ENCODE measurements at places on chromosomes 1 and 21. TPM values are rescaled to one million over a fixed set of nuclear protein-coding genes. Genes with fewer than 3 reads are reported as not detected.

- ATAC-seq: no peak
These were observed 98.8 kb downstream of the CASZ1 start for GRCh38 chr1:10697621-10698160.

DNA sequence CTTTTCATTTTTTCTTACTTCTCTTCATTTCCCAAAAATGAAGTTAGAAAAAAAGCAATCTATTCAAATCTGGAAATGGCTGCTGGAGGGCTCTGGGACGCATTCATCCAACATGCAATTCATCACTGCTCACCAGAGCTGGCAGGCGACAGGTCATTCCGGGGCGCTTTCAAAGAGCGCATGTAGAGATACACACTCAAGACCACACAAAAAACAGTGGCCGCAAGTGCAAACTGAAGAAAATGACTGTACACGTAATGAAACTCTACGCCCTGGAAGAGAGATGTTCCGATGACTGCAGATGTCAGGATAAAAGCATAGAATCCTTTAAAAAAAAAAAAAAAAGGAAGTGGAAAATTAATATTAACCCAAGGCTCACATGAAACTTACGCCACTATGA, 15.5 kb downstream of the LBR start:
- no peak for ATAC-seq

- no peak for ATAC-seq
These were observed 25.2 kb upstream of the ACTL8 start for GRCh38 chr1:17729909-17730308.

DNA sequence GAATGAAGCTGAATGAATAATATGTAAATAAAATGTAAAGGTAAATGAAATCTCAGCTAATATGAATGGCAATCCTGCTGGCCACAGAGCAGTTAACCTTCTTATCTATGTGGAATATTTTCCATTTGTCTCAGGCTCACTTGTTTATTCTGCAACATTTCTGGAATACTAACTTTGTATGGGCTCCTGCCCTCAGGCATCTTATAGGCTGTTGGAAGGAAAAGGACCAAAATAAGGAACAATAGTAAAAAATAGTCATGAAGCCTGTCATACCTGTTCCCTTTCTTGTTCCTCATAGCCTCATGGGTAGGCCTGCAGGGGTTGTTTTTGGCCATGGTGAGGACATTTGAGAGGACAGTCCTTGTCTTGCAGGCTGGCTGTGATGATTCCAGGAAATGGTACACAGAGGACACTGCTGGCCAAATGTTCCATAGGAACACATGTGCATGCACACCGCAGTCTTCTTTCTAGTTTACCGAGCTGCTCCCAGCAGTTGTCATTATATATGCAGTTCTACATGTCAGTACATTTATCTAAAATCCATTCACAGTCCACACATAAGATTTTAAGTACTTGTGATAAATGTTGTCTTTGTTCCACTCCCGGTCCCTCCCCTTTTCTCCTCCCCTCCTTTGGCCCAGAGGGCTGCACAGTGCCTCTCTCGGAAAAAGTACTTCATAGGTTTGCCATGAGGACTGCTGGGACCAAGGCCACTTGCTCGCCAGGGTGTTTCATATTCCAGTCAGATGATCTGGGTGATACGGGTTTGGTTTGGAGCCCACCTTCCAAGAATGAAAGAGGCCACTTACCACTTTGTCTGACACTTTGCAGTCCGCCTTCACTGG, 15.2 kb upstream of the KCNQ4 start:
- no peak for ATAC-seq

- no peak for ATAC-seq
These were observed 16.5 kb upstream of the PIGM start for GRCh38 chr1:160048335-160048734.

DNA sequence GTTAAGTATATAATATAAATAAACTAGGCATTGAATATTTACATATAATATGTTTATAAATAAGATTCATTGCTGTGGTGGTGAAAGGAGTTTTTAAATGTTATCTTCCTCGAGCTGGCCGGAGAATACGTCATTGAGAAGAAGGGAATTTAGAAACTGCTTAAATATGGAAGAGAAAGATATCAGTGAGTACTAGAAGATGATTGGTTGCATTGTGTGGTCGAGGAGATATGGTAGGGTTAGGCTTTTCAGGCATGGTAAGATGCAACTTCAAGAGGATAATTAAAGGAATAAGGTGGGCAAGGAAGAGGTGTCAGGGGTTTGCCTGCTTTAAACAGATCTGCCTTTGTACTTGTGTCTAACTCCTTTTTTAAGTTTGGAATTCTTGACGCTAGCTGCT, 73.5 kb downstream of the RPS6KC1 start:
- no peak for ATAC-seq

- no peak for ATAC-seq
These were observed 258.7 kb upstream of the AJAP1 start for GRCh38 chr1:4395676-4396075.

GRCh38 chr1:210535761-210536160, 207.1 kb downstream of the HHAT start:
- ATAC-seq: no peak

- no peak for ATAC-seq
These were observed 21.9 kb upstream of the EEIG2 start for GRCh38 chr1:108537976-108538375.

- peak; percentile 54 for ATAC-seq
These were observed 80.2 kb downstream of the ADSS2 start for GRCh38 chr1:244371242-244372141.

- ATAC-seq: no peak
These were observed 45.1 kb upstream of the GUCA2A start for GRCh38 chr1:42209526-42210251.

- no peak for ATAC-seq
These were observed 7.5 kb upstream of the FMO3 start for GRCh38 chr1:171083222-171083621.

DNA sequence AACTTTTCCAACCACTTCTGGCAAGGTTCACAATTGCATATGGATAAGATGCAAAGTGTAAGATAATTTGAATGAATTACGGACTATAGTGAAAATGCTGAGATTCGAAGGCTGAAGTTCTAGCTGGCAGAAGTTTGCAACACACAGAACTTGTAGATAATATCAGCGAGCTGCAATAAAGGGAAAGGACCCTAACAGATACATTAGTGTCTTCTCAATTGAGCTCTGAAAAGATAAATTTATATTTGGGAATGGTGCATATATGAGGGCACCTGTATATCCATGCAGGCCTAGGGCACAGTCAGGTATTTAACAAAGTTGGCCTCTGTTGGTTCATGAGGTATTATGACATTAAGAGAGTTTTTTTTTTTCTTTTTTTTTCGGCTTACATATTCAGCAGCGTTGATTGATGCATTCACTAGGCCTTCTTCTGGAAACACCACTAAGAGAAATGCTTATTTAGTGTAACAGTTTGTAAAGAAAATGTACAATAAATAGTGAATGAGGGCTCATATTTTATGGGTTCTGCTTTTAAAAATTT, 2.2 kb downstream of the NFIA start:
- ATAC-seq: no peak

DNA sequence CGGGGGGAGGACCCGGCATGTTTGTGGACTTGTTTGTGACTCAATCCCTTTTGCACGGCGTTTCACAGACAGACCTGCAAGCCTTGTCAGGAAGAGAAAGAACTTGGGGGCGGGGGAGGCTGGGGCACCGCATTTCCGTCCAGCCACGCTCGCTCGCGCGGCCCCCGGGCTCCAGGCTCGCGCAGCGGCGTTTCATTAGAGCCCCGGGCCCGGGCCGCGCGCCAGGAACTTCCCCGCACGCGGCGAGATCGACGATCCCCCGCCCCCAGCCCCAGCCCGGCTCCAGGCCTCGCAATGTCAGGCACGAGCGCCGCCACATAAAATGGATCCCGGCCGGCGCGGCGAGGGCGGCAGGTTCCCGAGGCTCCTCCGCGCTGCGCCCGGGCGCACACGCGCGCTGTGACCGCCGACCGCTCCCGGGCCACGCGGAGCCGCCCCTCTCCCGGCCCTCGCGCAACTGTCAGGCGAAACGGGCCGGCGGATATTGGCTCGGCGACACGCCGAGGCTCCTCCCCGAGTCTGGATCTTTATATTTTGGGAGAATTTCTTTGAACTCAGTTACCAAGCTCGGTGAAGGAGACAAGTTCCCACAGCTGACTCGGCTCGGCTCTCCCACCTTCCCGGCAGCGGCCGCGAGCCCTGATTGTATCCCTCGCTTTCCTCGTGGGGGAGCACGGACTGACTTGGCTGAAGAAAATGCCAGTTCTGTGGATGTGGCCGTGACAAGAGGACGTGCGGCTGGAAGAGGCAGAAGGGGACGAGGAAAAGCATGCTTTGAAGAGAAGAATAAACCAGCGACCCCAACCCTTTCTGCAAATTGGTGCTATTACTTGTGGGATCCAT, at the start of gene KIF26B:
KIF26B (plus strand) TSS at position 557 of the 843 bp plus-strand sequence. CDS start 440 bp downstream, outside the sequence.
- ATAC-seq: peak; percentile 20

GRCh38 chr1:226360106-226360746, 47.7 kb downstream of the PARP1 start:
- ATAC-seq: no peak

DNA sequence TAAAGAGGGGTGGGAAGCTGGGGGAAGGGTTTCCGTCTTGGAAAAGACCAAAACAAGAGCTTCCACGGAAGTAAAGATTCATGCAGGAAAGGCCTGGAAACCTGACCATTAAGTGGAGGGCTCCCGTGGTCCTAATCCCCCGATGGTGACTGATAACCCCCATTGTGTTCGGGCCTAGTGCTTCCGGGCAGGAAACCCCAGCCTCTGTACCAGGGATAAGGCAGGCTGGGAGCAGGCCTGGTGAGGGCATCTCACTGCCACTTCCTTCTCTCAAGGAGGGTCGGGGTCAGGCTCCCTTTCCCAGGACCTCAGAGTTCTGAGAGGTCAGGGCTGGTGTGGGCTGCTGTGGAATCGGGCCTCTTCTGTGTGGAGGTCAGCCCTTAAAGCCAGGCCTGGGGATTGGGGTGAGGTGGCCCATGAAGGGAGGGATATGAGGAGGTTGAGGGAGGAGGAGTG, 136.9 kb downstream of the CDC7 start:
- no peak for ATAC-seq

DNA sequence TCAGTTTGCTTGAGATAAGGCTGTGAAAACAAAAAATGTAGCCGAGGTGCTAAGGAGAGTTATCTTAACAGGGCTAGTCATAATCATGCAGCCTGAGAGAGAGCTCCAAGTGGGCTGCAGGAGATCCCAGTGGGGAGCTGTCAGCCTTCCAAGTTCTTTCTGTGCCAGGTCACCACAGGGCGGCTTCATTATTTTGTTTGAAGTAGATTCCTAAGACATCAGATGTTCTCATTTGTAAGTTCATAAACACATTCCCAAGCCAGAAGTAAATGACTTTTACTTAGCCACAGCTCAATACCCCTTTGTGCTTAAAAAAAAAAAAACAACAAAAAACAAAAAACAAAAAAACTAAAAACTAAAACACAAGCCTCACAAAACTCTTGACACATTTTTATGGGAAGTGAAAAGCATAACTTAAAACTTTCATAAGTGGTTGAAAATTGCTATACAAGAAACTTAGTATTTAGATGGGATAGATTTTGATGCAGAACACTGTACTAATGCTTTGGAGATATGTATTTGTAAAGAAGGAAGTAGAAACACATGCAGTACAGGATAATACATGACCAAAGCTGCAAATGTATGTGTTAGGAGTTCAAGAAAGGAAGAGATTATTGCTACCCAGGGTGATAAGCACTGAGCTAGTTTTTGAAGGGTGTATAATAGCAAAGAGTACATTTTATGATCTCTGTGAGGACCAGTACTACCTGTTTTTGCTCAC, 8.6 kb downstream of the CDC14A start:
- no peak for ATAC-seq

- ATAC-seq: no peak
These were observed 6.7 kb upstream of the CD55 start for GRCh38 chr1:207314816-207315215.

GRCh38 chr1:200354243-200354642, 55.6 kb downstream of the ZNF281 start:
- ATAC-seq: peak; percentile 91

DNA sequence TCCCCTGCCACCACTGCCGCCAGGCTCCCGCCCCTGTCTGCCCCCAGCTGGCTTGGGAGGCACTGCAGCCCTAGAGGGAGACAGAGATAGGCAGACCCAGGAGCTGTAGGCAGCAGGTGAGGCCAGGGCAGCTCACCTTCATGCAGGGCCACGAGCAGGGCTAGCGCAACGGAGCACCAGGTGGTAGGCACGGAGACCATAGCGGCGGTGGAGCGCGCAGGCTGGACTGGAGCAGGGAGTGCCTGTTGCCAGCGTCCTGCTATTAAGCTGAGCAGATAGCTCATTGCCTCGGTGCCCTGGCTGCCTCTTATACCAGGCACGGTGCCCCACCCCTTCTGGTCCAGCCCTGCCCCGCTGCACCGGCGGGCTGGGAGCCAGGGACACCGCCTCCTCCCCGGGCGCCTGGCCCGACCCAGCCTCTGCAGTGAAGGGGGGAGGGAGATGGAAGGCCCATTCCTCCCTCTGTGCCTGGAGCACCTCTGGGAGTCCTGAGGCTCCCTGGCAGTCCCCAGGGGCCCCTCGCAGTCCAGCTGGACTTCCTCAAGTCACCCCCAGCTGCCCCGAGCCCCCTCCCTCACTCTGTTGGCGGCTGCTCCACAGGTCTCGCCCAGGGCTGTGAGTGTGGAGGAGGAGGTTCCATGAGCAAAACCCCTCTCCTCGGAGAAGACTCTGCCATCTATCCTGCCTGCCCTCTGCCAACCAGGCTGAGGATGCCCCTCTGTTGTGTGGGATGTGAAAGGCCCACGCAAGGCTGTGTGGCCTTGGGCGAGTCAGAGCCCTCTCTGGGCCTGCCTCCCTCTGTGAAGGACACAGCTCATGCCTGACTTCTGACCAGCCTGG, at the start of gene EDN2:
EDN2 (minus strand) TSS at position 282 of the 840 bp plus-strand sequence; CDS start at position 200, 82 bp downstream.
- no peak for ATAC-seq

- no peak for ATAC-seq
These were observed 919 bp downstream of the CHI3L1 start for GRCh38 chr1:203185585-203185984.

- ATAC-seq: no peak
These were observed 24.6 kb downstream of the WNT3A start for GRCh38 chr1:228031276-228031995.

- ATAC-seq: no peak
These were observed 1.4 kb downstream of the PRXL2B start for GRCh38 chr1:2587860-2588571.

DNA sequence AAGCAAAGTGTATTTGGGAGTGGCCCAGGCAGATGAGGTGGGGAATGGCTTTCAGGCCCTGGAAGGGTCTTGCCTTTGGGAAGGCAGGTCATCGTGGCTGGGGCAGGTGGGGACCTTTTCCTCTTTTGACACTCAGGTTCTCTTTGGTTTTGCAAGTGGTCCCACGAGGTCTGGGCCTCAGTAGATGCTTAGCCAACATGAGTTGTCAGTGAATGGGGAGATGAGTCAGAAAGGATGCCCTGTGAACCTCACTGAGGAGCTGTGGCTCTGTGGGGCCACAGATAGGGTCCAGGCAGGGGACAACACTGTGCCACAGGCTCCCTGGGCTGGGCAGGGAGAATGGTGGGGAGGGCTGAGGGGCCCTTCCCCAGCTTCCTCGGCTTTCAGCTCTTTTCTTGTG, 19.0 kb downstream of the ARHGEF10L start:
- no peak for ATAC-seq

GRCh38 chr1:54501849-54502248, 46.2 kb upstream of the ACOT11 start:
- no peak for ATAC-seq

CCDC17 gene
- total RNA-seq: 4.7 TPM

SUSD4 gene
- total RNA-seq: 0.11 TPM

FMN2 gene
- not detected for total RNA-seq

FCRL2 gene
- total RNA-seq: not detected

IFI44L gene
- total RNA-seq: 4.1 TPM

HSD11B1 gene
- total RNA-seq: 9.7 TPM

SMCP gene
- total RNA-seq: not detected

DNAJC8 gene
- total RNA-seq: 66.2 TPM

SH2D5 gene
- not detected for total RNA-seq

KLHDC7A gene
- not detected for total RNA-seq

FAM131C gene
- total RNA-seq: 0.69 TPM

TCHH gene
- 0.03 TPM for total RNA-seq

CAMSAP2 gene
- total RNA-seq: 3.4 TPM

OR4F29 gene
- total RNA-seq: not detected

Data from activated T-helper 17 cell treated with anti-CD3 and anti-CD28 coated beads, Interleukin-2, amount 50 U/mL, for 72 hours (primary cell).